ENCODE measurements at places on chromosomes 13 and 19.

GRCh38 chr19:15124572-15125231, 17.5 kb downstream of the SYDE1 start:
- H3K27ac ChIP-seq = peak overlapping the region; percentile 85
- H3K27me3 ChIP-seq = no peaks in the 10 kb centered on the region
- peaks cover 14% of the 10 kb centered on the region for H3K4me1 ChIP-seq
- DNase-seq = peak; percentile 86
- H3K36me3 ChIP-seq = no peaks in the 10 kb centered on the region

- H3K4me3 ChIP-seq = no peak overlapping the region
- DNase-seq = no peak
- H3K27ac ChIP-seq = no peak overlapping the region
- H3K4me1 ChIP-seq = no peaks in the 10 kb centered on the region
These were observed 2295.4 kb downstream of the PCDH9 start for GRCh38 chr13:64934569-64935362.

DNA sequence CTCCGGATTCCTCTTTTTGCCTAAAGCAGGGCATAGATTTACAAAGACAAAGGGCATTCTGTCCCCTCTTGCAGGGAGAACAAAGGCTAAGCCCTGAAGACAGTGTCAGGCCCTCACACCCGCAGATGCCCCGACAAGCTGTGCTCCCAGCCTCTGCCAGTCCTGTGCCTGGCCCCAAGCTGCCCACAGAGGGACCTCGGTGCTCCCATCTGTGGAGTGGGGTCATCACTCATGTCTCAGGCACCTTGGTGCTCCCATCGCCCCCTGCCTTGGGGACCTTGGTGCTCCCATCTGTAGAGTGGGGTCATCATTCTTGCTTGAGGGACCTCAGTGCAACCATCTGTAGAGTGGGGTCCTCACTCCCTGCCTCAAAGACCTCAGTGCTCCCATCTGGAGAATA, 24.3 kb downstream of the C13orf46 start:
- no peaks in the 10 kb centered on the region for H3K4me1 ChIP-seq
- H3K4me3 ChIP-seq = no peak overlapping the region
- no peak for DNase-seq

GRCh38 chr13:103878891-103879605, 812.8 kb upstream of the SLC10A2 start:
- H3K4me3 ChIP-seq = no peak overlapping the region
- no peaks in the 10 kb centered on the region for H3K36me3 ChIP-seq
- DNase-seq = no peak
- no peaks in the 10 kb centered on the region for H3K27me3 ChIP-seq

DNA sequence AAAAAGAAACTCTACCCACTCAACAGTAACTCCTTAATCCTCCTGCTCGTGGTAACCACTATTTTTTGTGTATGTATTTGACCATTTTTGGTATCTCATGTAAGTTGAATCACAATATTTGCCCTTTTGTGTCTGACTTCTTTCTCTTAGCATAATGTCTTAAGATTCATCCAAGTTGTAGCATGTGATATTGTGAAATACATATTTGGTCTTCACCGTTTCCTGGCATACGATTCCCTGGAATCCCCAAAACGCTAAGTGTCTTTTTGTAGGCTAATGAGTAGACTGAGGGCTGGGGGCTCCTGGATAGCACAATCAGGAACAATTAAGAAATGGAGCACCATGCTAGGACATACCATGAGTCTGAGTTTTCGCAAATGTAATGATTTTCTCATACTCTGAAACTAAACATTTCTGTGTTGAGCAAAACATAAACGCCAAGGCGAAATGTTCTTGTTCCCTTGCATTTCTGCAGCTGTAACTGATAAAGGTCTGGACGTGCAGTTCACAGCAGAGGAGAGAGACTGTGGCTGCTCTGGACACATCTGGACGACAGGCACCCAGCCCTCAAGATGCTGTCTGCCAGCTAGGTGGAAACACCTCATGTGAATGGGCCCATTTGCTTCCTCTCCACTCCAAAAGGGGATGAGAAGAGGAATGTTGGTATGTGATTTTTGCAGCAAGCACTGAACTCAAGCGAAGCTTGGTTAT, 38.4 kb downstream of the BRD4 start:
- H3K36me3 ChIP-seq = no peaks in the 10 kb centered on the region
- H3K4me1 ChIP-seq = peaks cover 68% of the 10 kb centered on the region
- no peaks in the 10 kb centered on the region for H3K27me3 ChIP-seq
- H3K4me3 ChIP-seq = no peak overlapping the region
- peak overlapping the region; percentile 6 for H3K27ac ChIP-seq
- DNase-seq = no peak

DNA sequence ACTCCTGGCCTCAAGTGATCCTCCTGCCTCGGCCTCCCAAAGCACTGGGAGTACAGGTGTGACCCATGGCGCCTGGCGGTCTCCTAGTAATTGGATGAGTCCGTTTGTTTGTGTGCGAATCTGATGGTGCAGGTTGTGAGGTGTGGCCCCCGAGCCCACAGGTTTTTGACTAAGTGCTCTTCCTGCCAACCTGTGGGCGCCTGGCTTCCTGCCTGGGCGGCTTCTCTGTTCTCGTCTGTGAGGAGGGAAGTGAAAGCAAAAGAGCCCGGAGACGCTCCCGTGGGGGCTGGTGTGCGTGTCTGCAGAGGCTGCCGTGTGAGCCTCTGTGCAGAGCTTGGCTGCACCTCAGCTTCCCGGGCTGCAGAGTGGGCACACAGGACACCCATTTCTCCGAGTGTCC, 10.0 kb downstream of the ARHGAP45 start:
- H3K27me3 ChIP-seq = no peaks in the 10 kb centered on the region
- DNase-seq = no peak
- H3K36me3 ChIP-seq = no peaks in the 10 kb centered on the region

DNA sequence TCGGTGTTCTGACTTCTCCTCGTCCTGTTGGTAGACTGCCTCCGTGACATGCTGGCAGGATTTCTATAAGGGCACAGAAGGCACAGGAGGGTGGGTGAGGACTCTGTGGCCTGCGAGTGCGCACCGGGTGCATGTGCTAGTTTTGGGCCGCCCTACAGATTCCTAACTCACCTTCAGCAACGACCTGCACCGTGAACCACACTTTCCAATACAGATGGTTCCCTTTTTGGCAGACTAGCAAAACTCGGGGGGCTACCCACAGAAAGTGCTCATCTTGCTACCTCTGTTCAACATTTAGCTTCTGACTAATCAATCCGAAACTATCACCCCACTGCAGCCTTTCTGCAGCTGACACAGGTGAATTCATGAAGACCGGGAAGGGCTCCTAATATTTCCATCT, 14.1 kb upstream of the AMER2 start:
- H3K4me3 ChIP-seq = no peak overlapping the region
- no peak for DNase-seq
- H3K4me1 ChIP-seq = no peaks in the 10 kb centered on the region
- no peak overlapping the region for H3K27ac ChIP-seq
- H3K36me3 ChIP-seq = no peaks in the 10 kb centered on the region
- no peaks in the 10 kb centered on the region for H3K27me3 ChIP-seq

- DNase-seq = peak; percentile 97
- H3K4me1 ChIP-seq = no peaks in the 10 kb centered on the region
- peaks cover 4% of the 10 kb centered on the region for H3K27me3 ChIP-seq
- H3K27ac ChIP-seq = no peak overlapping the region
These were observed 9.8 kb upstream of the DPF1 start for GRCh38 chr19:38233740-38234251.

GRCh38 chr13:37369616-37370015, 229.0 kb downstream of the POSTN start:
- no peak overlapping the region for H3K27ac ChIP-seq
- DNase-seq = no peak
- no peaks in the 10 kb centered on the region for H3K36me3 ChIP-seq
- H3K4me1 ChIP-seq = no peaks in the 10 kb centered on the region

- peaks cover 6% of the 10 kb centered on the region for H3K4me1 ChIP-seq
- no peak within 1 kb of the TSS for H3K4me3 ChIP-seq
- H3K27me3 ChIP-seq = peaks cover 4% of the 10 kb centered on the region
- H3K27ac ChIP-seq = no peak within 1 kb of the TSS
- no peaks in the 10 kb centered on the region for H3K36me3 ChIP-seq
These were observed at the start of gene DLL3 for GRCh38 chr19:39498798-39499642. Gene DLL3, plus strand, starts transcription at chr19:39498947. Its CDS starts 28 bp downstream, at chr19:39498975.

GRCh38 chr13:33299626-33300025, 14.1 kb upstream of the STARD13 start:
- no peak overlapping the region for H3K27ac ChIP-seq
- H3K36me3 ChIP-seq = no peaks in the 10 kb centered on the region
- peaks cover 5% of the 10 kb centered on the region for H3K4me1 ChIP-seq
- no peaks in the 10 kb centered on the region for H3K27me3 ChIP-seq
- no peak overlapping the region for H3K4me3 ChIP-seq

DNA sequence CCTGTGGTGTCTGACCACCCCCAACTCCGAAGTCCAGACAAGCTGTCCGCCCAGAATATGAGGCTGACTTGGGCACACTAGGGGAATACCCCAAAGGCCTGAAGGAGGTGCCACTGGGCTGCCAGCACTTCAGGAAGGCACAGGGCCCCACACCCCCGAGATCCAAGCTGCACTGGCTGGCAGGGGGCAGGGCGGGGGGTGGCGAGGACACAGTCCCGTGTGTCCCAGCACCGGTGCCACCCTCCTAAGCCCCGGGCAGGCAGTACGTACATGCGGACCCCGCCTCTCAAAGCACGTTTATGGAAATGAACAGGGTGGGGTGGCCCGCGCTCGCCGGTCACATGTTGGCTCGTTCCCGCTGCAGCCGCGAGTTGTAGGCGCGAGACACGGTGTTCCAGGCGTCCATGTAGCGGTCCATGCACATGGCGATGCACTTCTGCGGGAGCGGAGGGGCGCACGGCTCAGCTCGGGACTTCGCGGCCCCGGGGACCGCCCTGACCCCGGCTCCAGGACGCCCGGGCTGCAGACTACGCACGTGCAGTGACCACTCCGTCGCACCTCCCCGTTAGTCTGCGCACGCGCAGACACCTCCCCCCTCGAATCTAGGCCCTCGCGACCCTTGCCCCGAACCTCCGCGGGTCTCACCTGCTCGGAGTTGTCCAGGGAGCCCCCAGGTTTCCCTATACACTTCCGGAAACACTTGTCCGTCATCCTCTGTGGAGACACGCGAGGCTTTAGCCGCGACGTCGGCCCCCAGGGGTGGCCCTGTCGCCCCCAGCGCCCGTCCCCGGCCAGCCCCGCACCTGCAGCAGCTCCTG, 566 bp downstream of the TIMM13 start:
- peak overlapping the region; percentile 95 for H3K27ac ChIP-seq
- H3K4me3 ChIP-seq = peak overlapping the region; percentile 92
- peaks cover 7% of the 10 kb centered on the region for H3K4me1 ChIP-seq
- H3K27me3 ChIP-seq = no peaks in the 10 kb centered on the region
- DNase-seq = peak; percentile 51

DNA sequence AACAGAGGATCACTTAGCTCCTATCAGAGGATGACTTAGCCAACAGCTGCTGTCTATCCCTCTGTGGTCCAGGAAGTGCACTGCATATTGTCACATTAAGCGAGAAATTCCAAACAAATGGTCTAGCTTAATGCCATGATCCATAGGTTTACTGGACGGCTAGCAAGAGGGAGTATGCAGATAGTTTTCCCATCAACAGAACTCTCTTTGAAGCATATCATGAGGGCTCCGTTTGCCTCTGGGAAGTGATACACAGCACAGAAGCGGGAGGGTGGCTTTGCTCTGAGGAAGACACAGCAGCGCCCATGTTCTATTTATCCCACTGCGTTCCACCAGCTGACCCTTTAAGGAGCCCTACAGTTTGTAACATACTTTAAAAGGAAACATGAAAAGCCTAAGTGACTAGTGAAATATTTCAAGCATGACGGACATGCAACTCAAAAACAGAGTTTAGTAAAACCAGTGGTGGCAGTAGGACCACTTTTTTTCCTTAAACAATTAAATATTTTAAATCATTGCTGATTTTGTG, 52.7 kb downstream of the COL4A1 start:
- no peak overlapping the region for H3K4me3 ChIP-seq
- no peaks in the 10 kb centered on the region for H3K36me3 ChIP-seq
- no peaks in the 10 kb centered on the region for H3K4me1 ChIP-seq
- no peak for DNase-seq
- no peaks in the 10 kb centered on the region for H3K27me3 ChIP-seq

GRCh38 chr19:28009696-28010095, 1203.3 kb downstream of the UQCRFS1 start:
- no peak for DNase-seq
- H3K4me1 ChIP-seq = no peaks in the 10 kb centered on the region
- no peaks in the 10 kb centered on the region for H3K27me3 ChIP-seq
- no peak overlapping the region for H3K27ac ChIP-seq
- no peaks in the 10 kb centered on the region for H3K36me3 ChIP-seq

DNA sequence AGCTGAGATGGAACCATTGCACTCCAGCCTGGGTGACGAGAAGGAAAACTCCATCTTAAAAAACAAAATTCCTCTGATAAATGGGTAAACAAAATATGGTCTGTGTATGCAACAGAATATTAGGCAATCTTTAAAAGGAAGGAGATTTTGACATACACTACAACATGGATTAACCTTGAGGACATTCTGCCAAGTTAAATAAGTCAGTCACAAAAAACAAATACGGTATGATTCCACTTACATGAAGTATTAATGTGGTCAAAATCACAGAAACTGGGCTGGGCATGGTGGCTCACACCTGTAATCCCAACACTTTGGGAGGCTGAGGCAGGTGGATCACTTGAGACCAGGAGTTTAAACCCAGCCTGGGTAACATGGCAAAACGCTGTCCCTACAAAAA, 3.0 kb upstream of the ZNF444 start:
- no peaks in the 10 kb centered on the region for H3K36me3 ChIP-seq
- no peak overlapping the region for H3K4me3 ChIP-seq
- H3K27me3 ChIP-seq = no peaks in the 10 kb centered on the region
- H3K4me1 ChIP-seq = peaks cover 62% of the 10 kb centered on the region

GRCh38 chr19:38118176-38118575, 105.8 kb downstream of the DPF1 start:
- no peak for DNase-seq
- H3K4me3 ChIP-seq = no peak overlapping the region
- H3K36me3 ChIP-seq = peaks cover 4% of the 10 kb centered on the region
- no peak overlapping the region for H3K27ac ChIP-seq
- no peaks in the 10 kb centered on the region for H3K4me1 ChIP-seq

GRCh38 chr13:84739021-84739420, 856.7 kb upstream of the SLITRK1 start:
- no peaks in the 10 kb centered on the region for H3K4me1 ChIP-seq
- H3K27ac ChIP-seq = no peak overlapping the region
- no peak overlapping the region for H3K4me3 ChIP-seq
- no peak for DNase-seq
- no peaks in the 10 kb centered on the region for H3K27me3 ChIP-seq
- no peaks in the 10 kb centered on the region for H3K36me3 ChIP-seq

- H3K27ac ChIP-seq = no peak overlapping the region
- H3K36me3 ChIP-seq = no peaks in the 10 kb centered on the region
- H3K4me3 ChIP-seq = no peak overlapping the region
- DNase-seq = no peak
- no peaks in the 10 kb centered on the region for H3K27me3 ChIP-seq
- H3K4me1 ChIP-seq = no peaks in the 10 kb centered on the region
These were observed 159.0 kb upstream of the FNDC3A start for GRCh38 chr13:48816700-48817099.

GRCh38 chr13:93922063-93922855, 557.2 kb downstream of the DCT start:
- H3K36me3 ChIP-seq = no peaks in the 10 kb centered on the region
- no peaks in the 10 kb centered on the region for H3K4me1 ChIP-seq
- no peaks in the 10 kb centered on the region for H3K27me3 ChIP-seq
- H3K4me3 ChIP-seq = no peak overlapping the region
- no peak for DNase-seq
- H3K27ac ChIP-seq = no peak overlapping the region

- H3K36me3 ChIP-seq = no peaks in the 10 kb centered on the region
- H3K4me3 ChIP-seq = no peak overlapping the region
- H3K4me1 ChIP-seq = no peaks in the 10 kb centered on the region
- H3K27ac ChIP-seq = no peak overlapping the region
These were observed 32.3 kb downstream of the ARHGEF18 start for GRCh38 chr19:7381073-7381390.

GRCh38 chr13:108777421-108778420, 148.3 kb downstream of the MYO16 start:
- no peak overlapping the region for H3K4me3 ChIP-seq
- no peaks in the 10 kb centered on the region for H3K36me3 ChIP-seq
- H3K27ac ChIP-seq = no peak overlapping the region
- H3K27me3 ChIP-seq = no peaks in the 10 kb centered on the region
- DNase-seq = no peak
